ENCODE measurements at places on chromosomes 3 and 15.

DNA sequence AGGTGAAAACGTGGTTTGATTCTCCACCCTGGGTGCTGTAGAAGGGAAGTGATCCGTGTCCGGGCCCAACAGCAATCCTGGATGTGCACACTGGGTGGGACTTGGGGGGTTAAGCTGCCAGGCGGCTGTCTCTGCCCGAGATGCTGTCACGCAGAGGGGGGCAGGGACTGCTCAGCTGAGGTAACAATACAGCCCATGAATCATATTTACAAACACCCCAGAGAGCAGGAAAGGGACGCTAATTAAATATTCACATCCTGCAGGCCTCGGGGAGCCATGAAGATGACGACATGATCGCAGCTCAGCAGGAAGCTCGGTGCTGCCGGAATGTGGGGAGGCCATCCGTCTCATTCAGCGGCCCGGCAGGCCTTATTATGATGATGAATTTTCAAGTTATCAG is 17.9 kb upstream of the CRABP1 start:
- DNase-seq = peak; percentile 69
- H3K27me3 ChIP-seq = no peaks in the 10 kb centered on the region
- H3K4me3 ChIP-seq = no peak overlapping the region
- H3K36me3 ChIP-seq = no peaks in the 10 kb centered on the region
- peaks cover 15% of the 10 kb centered on the region for H3K4me1 ChIP-seq
- no peak overlapping the region for H3K27ac ChIP-seq

DNA sequence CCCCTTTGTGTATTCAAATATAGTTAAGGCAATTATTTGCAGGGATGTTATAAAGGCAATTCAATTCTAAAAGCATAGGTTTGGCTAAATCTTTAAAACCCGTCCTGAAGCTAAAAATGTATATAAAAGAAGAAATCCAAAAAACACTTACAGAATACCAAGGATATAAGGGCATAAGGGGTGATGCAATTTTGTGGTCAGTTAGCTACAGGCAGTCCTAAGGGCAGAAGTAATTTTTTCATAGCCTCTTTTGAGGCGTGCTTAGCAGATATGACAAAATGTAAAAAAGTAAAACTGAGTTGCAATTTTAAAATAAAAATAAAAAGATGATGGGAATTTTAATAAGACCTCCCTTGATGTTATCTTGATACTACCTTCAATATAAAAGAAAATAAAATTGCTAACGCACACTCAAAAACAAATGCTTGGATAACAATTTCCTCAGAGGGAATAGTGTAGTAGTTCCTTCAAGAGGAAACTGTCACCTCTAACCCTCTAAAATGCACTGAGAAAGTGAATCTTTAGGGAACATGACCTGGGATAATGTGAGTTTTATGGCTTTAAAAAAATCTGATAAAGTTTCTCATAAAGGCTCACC is 104.2 kb downstream of the MYH15 start:
- H3K4me3 ChIP-seq = no peak overlapping the region
- no peaks in the 10 kb centered on the region for H3K4me1 ChIP-seq
- H3K27me3 ChIP-seq = no peaks in the 10 kb centered on the region
- H3K36me3 ChIP-seq = no peaks in the 10 kb centered on the region

DNA sequence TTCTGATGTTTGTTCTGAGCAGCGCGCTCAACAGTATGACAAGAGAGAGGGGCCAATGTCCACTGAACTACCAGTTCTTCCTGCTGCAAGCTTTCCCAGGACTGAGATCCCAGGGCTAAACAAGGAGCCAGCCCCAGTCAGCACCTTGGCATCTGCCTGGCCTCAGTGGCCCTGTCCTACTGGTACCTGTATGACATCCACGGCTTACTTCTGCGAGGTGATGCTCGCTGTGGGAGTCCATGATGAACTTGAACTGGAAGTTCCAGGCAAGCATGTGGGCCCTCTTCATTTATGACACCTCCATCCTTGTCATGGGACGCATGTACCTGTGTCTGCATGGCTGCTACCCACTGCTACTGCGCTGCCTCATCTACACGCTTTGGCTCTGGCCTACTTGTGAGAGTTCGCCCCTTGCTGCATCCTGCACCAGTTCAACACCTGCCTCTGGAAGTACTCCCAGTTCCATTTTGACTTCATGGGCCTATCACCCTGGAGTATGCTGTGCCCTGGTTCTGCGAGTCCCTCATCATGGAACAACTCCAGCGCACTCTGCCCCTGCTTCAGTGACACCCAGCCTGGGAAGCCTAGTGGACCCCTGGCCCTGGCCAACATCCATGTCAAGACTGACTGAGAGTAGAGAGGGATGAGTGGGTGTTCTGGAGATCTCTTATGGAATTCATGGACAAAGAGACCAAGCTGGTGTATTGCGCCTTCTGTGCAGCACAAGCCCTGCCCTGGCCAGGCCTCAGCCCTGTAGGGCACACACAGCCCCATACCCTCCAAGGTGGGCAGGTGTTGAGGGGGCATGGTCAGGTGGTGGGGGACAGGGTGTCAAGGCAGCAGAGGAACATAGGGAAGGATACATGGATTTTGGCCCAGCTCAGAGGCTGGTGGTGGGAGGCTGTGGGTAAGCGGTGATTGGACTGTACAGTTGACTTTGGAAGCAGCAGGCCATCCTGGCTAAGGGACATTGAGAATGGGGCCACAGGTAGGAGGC is 246.8 kb downstream of the NLGN1 start:
- no peak for DNase-seq
- H3K27ac ChIP-seq = no peak overlapping the region
- H3K4me1 ChIP-seq = no peaks in the 10 kb centered on the region
- H3K4me3 ChIP-seq = no peak overlapping the region

GRCh38 chr15:80476036-80476435 is 71.9 kb downstream of the ARNT2 start:
- H3K36me3 ChIP-seq = no peaks in the 10 kb centered on the region
- DNase-seq = no peak
- no peaks in the 10 kb centered on the region for H3K27me3 ChIP-seq
- no peak overlapping the region for H3K4me3 ChIP-seq
- H3K27ac ChIP-seq = no peak overlapping the region
- H3K4me1 ChIP-seq = peaks cover 9% of the 10 kb centered on the region

- no peak overlapping the region for H3K27ac ChIP-seq
- no peaks in the 10 kb centered on the region for H3K27me3 ChIP-seq
- DNase-seq = no peak
- H3K36me3 ChIP-seq = no peaks in the 10 kb centered on the region
- no peak overlapping the region for H3K4me3 ChIP-seq
Observed at GRCh38 chr15:68593341-68593740, 14.5 kb downstream of the CORO2B start.

GRCh38 chr3:185422677-185423076 is 59.7 kb downstream of the MAP3K13 start:
- no peak overlapping the region for H3K27ac ChIP-seq
- H3K4me3 ChIP-seq = no peak overlapping the region
- DNase-seq = no peak
- no peaks in the 10 kb centered on the region for H3K27me3 ChIP-seq
- no peaks in the 10 kb centered on the region for H3K4me1 ChIP-seq

GRCh38 chr3:160806094-160806493 is 50.1 kb downstream of the PPM1L start:
- no peak overlapping the region for H3K27ac ChIP-seq
- DNase-seq = no peak
- H3K36me3 ChIP-seq = no peaks in the 10 kb centered on the region
- no peak overlapping the region for H3K4me3 ChIP-seq
- no peaks in the 10 kb centered on the region for H3K27me3 ChIP-seq
